ENCODE measurements at places on chromosomes 11 and 22. TPM values are rescaled to one million over a fixed set of nuclear protein-coding genes. Genes with fewer than 3 reads are reported as not detected.

- peak; percentile 43 for DNase-seq
- H3K27ac ChIP-seq: no peak overlapping the region
- no peak overlapping the region for H3K4me3 ChIP-seq
- H3K36me3 ChIP-seq: no peaks in the 10 kb centered on the region
- H3K27me3 ChIP-seq: peaks cover 7% of the 10 kb centered on the region
Observed at GRCh38 chr11:119673759-119674336, 55.2 kb downstream of the NECTIN1 start.

- H3K27ac ChIP-seq: no peak overlapping the region
- no peaks in the 10 kb centered on the region for H3K36me3 ChIP-seq
- H3K4me3 ChIP-seq: no peak overlapping the region
- no peaks in the 10 kb centered on the region for H3K4me1 ChIP-seq
Observed at GRCh38 chr22:29907753-29908515, 25.0 kb downstream of the MTMR3 start.

DNA sequence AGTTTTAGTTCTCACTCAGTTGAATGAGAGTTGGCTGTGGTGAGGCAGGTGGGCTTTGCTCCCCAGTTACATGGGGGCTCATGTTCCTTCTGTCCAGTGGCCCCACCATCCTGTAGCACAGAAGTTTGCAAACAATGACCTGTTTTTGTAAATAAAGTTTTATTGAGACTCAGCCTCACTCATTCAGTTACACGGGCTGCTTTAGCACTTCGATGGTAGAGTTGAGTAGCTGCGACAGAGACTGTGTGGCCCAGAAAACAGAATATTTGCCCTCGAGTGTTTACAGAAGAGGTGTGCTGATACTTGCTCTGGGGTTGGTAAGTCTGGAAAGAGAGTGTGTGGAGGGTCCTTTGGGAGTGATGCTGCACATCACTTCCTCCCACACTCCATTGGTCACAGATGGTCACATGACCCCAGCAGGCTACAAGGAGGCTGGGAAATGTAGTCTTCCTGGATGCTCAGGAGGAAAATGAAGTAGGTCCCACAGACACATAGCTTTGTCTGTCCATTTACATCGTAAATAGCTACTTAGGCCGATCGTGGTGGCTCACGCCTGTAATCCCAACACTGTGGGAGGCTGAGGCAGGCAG, 34.6 kb downstream of the IFT27 start:
- H3K4me3 ChIP-seq: no peak overlapping the region
- no peaks in the 10 kb centered on the region for H3K36me3 ChIP-seq
- H3K27me3 ChIP-seq: peaks cover 5% of the 10 kb centered on the region
- H3K4me1 ChIP-seq: no peaks in the 10 kb centered on the region
- DNase-seq: no peak
- H3K27ac ChIP-seq: no peak overlapping the region

GRCh38 chr11:36093548-36093947, 149.7 kb downstream of the LDLRAD3 start:
- peaks cover 21% of the 10 kb centered on the region for H3K27me3 ChIP-seq
- peaks cover 9% of the 10 kb centered on the region for H3K4me1 ChIP-seq

- H3K27me3 ChIP-seq: peaks cover 39% of the 10 kb centered on the region
- no peaks in the 10 kb centered on the region for H3K36me3 ChIP-seq
- no peak for DNase-seq
- H3K4me3 ChIP-seq: no peak overlapping the region
- peaks cover 7% of the 10 kb centered on the region for H3K4me1 ChIP-seq
Observed at GRCh38 chr11:75659836-75660235, 9.0 kb downstream of the MAP6 start.

PGA4 gene
- total RNA-seq: not detected

- H3K4me1 ChIP-seq: no peaks in the 10 kb centered on the region
- H3K36me3 ChIP-seq: no peaks in the 10 kb centered on the region
- H3K4me3 ChIP-seq: no peak overlapping the region
- H3K27me3 ChIP-seq: no peaks in the 10 kb centered on the region
- no peak for DNase-seq
Observed at GRCh38 chr11:21588754-21589153, 604.1 kb upstream of the ANO5 start.

All from activated CD4-positive, alpha-beta memory T cell treated with anti-CD3 and anti-CD28 coated beads, Interleukin-2, amount 10 ng/mL, durations not matched to agents 7 days and 5 days (primary cell).